Muscle of leg (tissue), 16 donors: ENCODE measurements at places on chromosomes 13 and 19.

DNA sequence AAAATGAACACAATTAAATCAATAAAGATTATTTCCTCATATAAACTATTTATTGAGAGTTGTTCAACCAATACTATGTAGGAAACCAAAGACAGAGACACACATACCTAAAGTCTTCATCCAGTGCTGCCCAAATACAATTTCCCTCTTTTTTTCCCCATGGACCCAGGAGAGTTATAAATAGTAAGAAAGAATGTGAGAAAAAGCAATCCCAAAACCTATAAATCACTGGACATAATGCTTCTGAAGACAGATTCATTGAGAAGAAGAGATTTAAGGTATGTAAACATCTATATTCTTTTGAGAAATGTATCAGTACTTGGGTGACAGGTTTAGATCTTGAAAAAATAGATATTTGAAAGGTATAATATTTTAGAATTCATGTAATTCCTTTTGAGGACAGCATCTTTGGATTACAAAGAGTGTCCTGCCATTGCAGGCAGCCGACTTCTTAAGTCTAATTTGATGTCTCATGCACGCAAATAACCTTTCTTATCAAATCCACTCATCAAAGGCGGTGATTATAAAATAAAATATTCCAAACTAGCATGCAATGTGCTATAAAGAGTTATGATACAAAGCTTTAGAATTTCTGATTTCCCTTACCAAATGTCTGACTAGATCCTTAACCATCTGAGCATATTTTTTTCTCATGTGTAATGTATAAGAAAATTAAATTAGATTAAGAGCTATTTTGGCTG is 739.4 kb downstream of the LIG4 start:
- no peaks in the 10 kb centered on the region for H3K36me3 ChIP-seq
- H3K4me3 ChIP-seq: no peak overlapping the region
- H3K27me3 ChIP-seq: no peaks in the 10 kb centered on the region
- DNase-seq: no peak
- no peaks in the 10 kb centered on the region for H3K4me1 ChIP-seq

GRCh38 chr13:44191504-44192171 is 182.0 kb upstream of the SERP2 start:
- no peak overlapping the region for H3K4me3 ChIP-seq
- no peaks in the 10 kb centered on the region for H3K36me3 ChIP-seq
- H3K27me3 ChIP-seq: no peaks in the 10 kb centered on the region

- no peak overlapping the region for H3K27ac ChIP-seq
- H3K4me1 ChIP-seq: peaks cover 12% of the 10 kb centered on the region
- H3K36me3 ChIP-seq: no peaks in the 10 kb centered on the region
- DNase-seq: no peak
- H3K4me3 ChIP-seq: no peak overlapping the region
- H3K27me3 ChIP-seq: peaks cover 40% of the 10 kb centered on the region
Measured at GRCh38 chr19:2586196-2586595, 110.3 kb downstream of the GADD45B start.

DNA sequence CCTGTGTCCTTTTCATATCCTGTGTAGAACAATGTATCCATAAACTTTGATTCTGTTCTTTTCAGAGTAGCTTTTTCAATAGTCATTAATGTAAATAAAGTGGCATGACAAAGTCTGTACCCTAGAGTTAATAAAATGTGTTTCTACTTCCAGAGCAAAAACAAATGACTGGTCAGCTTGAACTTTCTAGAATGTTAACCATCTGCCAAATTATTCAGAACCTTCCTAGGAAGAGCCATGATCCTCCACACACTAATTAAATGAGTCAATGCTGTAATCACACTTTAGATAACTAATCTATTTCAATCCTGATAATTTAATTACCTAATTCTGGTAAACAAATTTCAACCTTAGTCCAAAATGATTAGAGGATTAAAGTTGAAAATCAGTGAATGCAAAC is 73.2 kb downstream of the DIAPH3 start:
- H3K27ac ChIP-seq: no peak overlapping the region
- DNase-seq: no peak
- no peaks in the 10 kb centered on the region for H3K36me3 ChIP-seq

DNA sequence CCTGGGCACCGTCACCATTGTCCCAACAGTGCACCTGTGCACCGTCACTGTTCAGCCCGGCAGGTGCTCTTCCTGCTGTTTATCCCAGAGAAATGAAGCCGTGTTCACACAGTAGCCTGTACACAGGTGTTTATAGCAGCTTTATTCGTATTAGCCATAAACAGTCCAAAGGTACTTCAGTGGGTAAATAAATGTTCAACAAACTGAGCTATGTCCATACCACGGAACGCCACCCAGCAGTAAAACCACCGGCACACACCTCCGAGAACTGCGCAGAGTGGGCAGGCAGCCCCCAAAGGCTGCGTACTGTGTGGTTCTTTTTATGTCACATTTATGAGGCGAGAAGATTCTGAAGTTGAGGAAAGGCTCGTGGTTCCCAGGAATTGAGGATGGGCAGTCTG is 44.9 kb upstream of the DCUN1D2 start:
- no peak for DNase-seq
- no peaks in the 10 kb centered on the region for H3K27me3 ChIP-seq
- no peak overlapping the region for H3K4me3 ChIP-seq

GRCh38 chr13:103487841-103488240 is 421.6 kb upstream of the SLC10A2 start:
- DNase-seq: peak; percentile 11
- H3K4me1 ChIP-seq: no peaks in the 10 kb centered on the region
- H3K36me3 ChIP-seq: no peaks in the 10 kb centered on the region
- no peak overlapping the region for H3K4me3 ChIP-seq
- H3K27me3 ChIP-seq: no peaks in the 10 kb centered on the region

DNA sequence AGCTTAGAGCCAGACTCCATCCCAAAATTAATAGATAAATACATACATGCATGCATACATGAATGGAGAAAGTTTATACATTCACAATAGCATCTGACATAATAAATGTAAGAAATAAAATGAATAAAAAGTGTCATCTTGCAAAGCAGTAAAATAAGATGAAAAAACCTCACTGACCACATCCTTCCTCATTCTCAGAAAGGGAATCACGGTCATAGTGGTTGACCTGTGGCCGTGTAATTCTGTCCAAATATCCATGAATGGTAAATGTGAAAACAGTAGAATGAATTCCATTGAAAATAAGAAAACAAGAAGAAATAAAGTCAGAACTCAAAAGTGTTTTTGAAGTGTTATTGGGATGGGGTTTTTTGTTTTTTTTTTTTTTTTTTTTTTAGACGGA is 9.8 kb upstream of the CDC42EP5 start:
- DNase-seq: no peak
- peaks cover 2% of the 10 kb centered on the region for H3K27me3 ChIP-seq

- no peak overlapping the region for H3K4me3 ChIP-seq
- H3K27me3 ChIP-seq: no peaks in the 10 kb centered on the region
- H3K36me3 ChIP-seq: peaks cover 10% of the 10 kb centered on the region
- no peak for DNase-seq
- H3K27ac ChIP-seq: no peak overlapping the region
Measured at GRCh38 chr13:49488563-49488962, 7.2 kb upstream of the PHF11 start.

DNA sequence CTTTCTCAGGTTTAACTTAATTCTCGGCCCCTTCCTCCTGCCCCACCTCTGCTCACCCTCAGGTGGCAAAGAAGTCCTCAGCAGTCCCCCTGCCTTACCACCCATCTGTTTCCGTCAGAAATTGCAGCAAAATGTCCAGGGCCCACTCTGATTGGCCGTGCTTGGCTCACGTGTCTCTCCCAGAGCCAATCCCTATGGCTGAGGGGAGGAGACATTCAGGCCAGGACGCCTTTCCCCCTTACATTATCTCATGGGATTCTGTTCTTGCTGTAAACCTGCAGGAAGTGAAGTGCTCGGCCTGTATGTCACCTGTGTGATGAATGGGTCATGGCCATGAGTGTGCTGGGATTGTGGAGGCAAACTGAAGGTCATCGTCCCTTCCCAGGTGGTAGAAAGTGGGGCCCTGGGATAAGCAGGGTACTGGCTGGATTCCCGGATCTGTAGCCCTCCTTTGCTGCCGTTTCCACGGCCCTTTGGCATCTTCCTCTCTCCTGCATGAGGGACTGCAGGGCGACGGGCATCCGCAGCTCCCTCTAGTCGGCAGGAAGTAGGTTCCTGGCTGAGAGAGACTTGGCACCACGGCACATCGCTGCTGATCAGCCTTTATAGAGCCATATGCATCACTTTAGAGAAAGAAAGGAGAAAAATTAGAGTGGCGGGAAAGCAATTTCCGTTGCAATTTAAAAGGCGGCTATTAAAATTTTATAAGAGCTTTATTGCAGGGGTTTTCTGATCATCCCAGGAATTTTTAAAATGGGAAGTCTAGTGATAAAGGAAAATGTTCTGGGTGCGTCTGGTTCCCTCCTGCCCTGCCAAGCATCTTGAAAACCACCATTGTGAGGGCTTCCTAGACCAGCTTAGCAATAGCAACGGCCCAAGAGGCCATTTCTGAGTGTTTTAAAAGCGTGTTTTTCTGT is 118.2 kb downstream of the SIPA1L3 start:
- H3K4me3 ChIP-seq: no peak overlapping the region
- no peaks in the 10 kb centered on the region for H3K27me3 ChIP-seq
- DNase-seq: no peak
- no peak overlapping the region for H3K27ac ChIP-seq
- peaks cover 22% of the 10 kb centered on the region for H3K4me1 ChIP-seq

GRCh38 chr19:35261356-35262100 is 7.2 kb upstream of the USF2 start:
- peaks cover 15% of the 10 kb centered on the region for H3K27me3 ChIP-seq
- H3K4me1 ChIP-seq: peaks cover 23% of the 10 kb centered on the region
- peaks cover 5% of the 10 kb centered on the region for H3K36me3 ChIP-seq
- no peak overlapping the region for H3K27ac ChIP-seq

DNA sequence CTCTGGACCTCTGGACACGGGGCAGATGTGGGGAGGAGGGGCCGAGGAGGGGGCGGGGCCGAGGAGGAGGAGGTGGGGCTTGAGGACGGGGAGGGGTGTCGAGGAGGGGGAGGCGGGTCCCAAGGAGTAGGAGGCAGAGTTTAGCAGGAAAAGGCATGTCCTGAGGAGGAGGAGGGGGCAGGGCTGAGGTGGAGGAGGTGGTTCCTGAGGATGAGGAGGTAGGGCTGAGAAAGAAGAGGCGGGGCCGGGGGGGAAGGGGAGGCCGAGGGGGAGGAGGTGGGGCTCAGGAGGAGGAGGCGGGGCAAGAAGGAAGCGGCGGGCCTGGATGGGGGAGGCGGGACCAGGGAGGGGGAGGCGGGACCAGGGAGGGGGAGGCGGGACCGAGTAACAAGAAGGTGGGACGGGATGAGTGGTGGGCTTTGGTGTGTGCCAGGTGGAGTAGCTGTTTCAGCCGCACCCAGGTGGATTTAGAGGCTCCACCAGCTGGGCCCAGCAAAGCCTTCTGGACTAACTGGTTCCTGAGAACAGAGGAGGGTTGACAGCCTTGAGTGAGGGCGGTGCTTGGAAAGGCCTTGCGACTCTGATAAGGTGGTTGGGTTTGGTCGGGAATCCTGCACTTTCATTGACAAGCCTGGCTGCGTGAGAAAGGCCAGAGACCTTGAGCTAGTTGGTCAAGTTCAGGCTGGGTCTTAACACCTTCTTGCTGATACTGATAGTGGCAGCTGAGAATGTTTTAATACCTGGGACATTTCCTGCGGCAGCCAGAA is 7.7 kb downstream of the TECR start:
- H3K27me3 ChIP-seq: no peaks in the 10 kb centered on the region
- DNase-seq: peak; percentile 57
- peaks cover 13% of the 10 kb centered on the region for H3K4me1 ChIP-seq

GRCh38 chr13:86731987-86732386 is 932.8 kb upstream of the SLITRK6 start:
- H3K4me3 ChIP-seq: no peak overlapping the region
- no peak overlapping the region for H3K27ac ChIP-seq
- no peaks in the 10 kb centered on the region for H3K4me1 ChIP-seq
- H3K27me3 ChIP-seq: no peaks in the 10 kb centered on the region

DNA sequence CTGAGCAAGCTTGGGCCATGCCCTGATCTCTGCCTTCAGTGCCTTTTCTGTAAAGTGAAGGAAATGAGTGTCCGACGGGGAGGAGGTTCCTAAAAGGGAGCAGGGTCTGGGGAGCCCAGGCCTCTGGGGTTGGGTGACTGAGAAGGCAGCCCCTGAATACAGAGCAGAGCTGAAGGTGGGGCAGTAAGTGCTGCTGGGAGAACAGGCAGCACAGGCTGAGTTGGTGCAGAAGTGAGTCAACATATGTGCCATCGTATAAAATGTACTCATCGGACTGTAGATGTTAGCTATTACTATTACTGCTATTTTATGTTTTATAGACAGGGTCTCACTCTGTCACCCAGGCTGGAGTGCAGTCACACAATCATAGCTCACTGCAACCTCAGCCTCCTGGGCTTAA is 1.0 kb upstream of the HAMP start:
- H3K36me3 ChIP-seq: peaks cover 29% of the 10 kb centered on the region
- H3K4me1 ChIP-seq: no peaks in the 10 kb centered on the region
- peaks cover 9% of the 10 kb centered on the region for H3K27me3 ChIP-seq

- H3K4me1 ChIP-seq: peaks cover 6% of the 10 kb centered on the region
- no peak for DNase-seq
- peaks cover 19% of the 10 kb centered on the region for H3K27me3 ChIP-seq
- H3K27ac ChIP-seq: no peak overlapping the region
- H3K4me3 ChIP-seq: no peak overlapping the region
Measured at GRCh38 chr19:50460161-50460765, 16.0 kb upstream of the EMC10 start.

DNA sequence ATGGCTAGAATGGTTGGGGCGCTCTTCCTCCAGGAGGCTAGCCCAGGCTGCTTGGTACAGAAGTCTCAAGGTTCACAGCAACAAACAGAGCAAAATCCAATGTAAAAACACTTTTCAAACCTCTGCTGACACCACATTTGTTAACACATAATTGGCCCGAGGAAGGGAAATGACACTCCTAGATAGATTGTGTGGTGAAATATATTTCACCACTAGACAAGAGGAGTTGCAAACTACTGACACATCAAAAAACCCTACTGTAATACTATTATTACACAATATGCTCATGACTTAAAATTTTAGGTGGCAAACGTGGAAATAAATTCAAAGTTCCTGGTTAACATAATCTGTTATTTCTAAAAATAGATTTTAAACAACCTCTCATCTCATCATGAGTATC is 643.6 kb downstream of the PCDH9 start:
- H3K4me1 ChIP-seq: no peaks in the 10 kb centered on the region
- no peaks in the 10 kb centered on the region for H3K27me3 ChIP-seq
- no peaks in the 10 kb centered on the region for H3K36me3 ChIP-seq
- no peak overlapping the region for H3K4me3 ChIP-seq

DNA sequence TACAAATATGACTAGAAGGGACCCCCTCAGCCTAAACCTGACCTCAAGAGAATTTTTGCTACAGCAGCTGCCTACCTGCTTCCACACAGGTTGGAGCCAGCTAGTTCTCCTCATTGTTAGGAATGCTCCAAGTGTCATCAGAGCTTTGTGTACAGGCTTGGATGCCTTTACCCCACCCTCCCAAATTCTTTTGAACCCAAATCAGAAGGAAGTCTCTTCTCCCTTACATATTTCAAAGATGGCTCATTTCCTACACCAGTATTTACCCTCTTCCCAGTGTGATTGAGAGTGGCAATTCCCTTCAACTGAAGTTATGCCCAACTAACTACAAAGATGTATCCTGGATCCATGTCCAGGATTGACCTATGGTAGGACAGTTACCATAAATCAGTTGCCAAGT is 323.2 kb downstream of the OXGR1 start:
- H3K27ac ChIP-seq: no peak overlapping the region
- H3K4me1 ChIP-seq: no peaks in the 10 kb centered on the region
- H3K4me3 ChIP-seq: no peak overlapping the region
- no peaks in the 10 kb centered on the region for H3K36me3 ChIP-seq
- no peak for DNase-seq

- H3K36me3 ChIP-seq: no peaks in the 10 kb centered on the region
- no peak overlapping the region for H3K27ac ChIP-seq
- H3K4me3 ChIP-seq: no peak overlapping the region
- no peaks in the 10 kb centered on the region for H3K27me3 ChIP-seq
- no peak for DNase-seq
Measured at GRCh38 chr13:29587645-29588044, 7.8 kb downstream of the SLC7A1 start.
